ENCODE measurements at places on chromosomes 7 and 10.

DNA sequence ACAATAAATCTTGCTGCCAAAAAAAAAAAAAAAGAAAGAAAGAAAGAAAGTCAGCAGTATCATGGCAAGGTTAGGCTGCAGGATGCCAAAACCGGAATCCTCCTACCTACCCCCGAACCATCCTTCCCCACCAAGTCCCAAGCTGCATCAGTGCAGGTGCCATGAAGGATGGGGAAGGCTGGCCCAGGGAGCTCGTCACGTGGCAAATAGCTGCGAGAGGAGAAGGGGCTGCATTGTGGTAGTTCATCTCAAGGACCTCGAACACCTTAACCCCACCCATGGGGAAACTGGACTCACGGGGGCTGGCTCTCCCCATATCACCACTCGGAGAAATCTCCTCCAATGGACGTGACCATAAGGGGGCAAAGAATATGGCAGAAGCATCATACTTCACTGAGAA, 86.2 kb downstream of the TACC2 start:
- no peak for ATAC-seq

DNA sequence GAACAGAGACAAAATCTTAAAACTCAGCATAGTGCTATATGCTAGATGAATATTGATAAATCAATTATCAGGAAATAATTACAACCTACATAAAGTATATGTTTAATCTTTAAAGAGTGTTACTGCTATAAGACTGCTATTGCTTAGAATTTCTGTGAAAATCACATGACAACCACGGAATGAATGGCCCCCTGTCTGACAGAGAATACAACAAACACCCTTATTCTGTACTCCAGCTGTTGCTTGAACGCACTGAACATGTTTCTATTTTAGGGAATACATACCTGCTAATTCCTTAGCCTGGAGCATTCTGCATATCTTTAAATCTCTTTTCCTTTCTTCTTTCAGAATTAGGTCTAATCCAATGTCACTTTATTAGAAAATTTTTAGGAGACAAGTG, 452.4 kb upstream of the PHF14 start:
- ATAC-seq = no peak

GRCh38 chr10:110600487-110601101, 33.1 kb downstream of the SMC3 start:
- ATAC-seq = peak; percentile 81

DNA sequence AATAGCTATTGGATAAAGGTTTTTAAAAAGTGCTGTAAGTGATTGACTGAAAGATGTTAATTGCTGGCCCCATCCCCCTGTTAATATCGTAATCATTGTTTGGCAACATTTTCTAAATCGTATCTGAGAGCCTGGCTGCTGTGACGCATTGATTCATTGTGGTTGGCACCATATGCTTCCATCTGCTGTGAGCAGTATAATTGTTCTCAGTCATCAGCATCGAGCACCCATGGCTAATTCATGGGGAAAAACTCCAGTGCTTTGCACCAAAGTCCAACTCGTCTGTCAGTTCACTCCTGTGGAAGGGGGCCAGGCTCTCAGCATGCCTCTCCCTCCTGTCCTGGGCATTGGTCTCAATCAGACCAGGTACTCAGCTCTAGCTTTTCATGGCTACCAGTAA, 205.2 kb downstream of the STK31 start:
- ATAC-seq = no peak

GRCh38 chr7:50315739-50316671, 11.5 kb downstream of the IKZF1 start:
- ATAC-seq = no peak

DNA sequence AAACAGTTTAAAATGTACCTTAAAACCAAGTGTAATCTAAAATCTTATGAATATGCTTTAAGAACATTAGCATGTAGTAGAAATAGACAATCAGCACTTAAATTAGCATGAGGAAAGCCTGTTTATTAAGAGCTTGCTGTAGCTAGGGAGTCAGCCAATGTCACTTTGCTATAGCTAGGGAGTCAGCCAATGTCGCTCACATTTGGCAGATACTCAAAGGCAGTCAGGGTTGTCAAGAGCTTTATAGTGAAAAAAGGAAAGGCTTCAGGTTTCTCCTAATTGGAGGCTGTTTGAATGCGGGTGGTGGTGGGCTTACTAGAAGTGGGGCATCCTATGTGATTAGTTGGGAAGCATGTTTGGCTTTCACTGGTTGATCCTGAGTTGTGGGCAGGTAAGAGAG, 226.2 kb upstream of the DGKB start:
- ATAC-seq = no peak

DNA sequence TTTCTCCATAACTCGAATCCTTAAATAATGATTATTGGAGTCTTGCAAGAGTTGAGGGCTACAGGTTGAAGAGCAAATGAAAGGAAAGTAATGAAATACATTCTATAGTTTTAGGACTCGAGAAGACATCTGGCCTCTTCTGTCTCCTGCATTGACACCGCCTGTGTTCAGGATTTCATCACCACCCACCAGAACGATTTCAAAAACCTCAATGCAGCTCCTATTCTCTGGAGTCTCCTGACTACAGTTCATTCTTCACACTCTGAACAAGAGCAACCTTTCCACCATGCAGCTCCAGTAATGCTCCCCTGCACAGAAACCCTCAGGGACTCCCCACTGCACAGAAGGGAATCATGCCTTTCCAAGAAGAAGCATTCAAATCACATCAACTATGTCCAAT, 5.5 kb downstream of the IL15RA start:
- no peak for ATAC-seq

DNA sequence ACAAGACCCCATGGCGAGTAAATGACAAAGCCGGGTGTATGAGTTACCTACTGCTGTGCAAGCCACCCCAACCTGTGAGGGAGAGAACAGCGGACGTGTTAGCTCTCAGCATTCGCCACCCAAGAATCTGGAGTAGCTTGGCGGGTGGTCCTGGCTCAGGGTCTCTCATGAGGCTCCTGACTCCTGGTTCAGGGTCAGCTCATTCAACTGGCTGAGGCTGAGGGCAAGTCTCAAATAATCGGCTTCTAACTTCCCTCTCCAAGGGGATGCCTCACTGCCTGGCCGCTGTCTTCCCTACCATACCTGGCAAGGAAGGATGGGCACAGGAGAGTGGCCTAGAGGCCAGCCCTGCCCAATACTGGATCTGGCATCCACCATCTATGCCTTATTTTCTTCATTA, 94.2 kb downstream of the HTR5A start:
- no peak for ATAC-seq

- no peak for ATAC-seq
These were observed 114.2 kb downstream of the SPAG6 start for GRCh38 chr10:22459496-22459895.

DNA sequence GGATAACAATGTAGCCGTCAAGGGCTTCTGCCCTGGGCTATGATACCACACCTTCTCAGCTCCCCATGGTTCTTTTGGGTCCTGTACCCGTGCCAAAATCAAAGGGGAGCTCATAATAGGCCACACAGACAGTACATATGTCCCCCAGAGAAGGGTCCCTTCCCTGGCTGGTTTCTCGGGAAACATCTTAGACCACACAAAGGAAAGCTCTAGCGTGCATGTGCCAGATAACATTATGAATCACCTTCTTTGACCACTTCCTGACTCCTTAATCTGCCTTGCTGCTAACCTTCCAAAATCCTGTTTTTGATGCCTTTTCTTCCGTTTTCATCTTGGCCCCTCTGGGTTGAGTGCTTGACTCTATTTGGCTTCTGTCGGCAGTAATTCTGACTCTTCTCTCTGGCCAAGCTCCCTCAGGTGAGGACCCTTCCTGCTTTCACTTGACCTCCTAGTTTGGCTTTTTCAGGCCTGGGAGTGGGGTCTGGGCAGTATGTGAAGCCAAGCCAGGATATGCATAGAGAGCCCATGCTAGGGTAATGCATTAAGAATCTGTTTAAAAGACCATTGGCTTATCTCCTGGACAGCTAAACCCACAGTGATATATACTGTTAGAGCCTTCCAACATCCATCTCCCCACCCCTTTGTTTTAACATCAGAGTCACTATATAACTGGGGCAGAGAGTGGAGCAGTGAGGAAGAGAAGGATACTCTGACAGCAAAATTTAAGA, 84.8 kb downstream of the ANLN start:
- ATAC-seq = no peak

DNA sequence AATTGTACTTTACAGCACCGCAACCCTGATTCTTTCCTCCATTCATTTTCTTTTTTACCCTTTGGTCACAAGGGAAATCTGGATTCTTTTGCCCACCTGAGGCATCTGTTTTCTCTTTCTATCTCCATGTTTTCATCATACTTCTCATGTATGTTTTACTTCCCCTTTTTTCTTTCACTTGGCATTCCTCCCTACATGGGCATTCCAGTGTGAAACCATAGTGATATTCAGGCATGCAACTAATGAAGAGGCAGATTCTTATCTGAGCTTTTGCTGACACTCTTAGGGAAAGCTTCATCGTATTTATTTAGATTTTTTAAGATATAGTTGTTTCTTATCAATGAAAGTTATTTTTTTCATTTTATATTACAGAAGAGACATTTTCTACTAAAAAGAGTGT, 405.2 kb upstream of the TEX47 start:
- ATAC-seq = no peak
